ENCODE measurements at places on chromosomes 12 and 14.

DNA sequence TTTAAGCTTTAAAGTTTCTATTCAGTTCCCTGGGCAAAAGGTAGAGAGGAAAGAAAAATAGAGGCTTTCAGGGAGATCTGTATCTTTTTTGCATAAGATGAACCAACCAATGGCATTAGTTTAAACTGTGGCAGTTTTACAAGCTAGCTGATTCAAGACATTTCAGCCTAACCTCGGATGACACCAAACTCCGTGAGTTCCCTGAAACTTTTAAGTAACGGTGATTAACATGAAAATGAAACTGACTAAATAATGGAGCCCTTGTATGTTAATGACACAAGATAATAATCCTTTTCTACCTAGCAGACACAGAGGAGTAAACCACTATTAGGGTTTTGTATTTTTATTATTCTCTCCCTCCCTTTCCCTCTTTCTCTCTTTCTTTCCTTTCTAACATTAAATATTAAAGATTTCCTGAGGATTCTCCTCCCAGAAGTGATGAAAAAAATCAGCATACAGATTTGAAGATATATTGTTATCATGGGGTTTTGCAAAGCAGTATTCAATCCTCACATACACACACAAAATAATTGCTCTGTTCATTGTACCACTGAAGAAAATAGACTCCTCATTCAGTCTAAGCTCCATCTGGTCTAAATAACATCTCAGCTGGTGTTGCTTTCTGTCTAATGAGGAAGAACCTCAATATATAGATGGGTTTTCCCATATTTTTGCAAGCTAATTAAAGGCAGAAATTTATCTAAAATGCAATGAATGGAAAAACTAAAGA is 483.8 kb downstream of the NOVA1 start:
- DNase-seq: no peak

- DNase-seq: no peak
These were observed 11.5 kb upstream of the KRT5 start for GRCh38 chr12:52531566-52532300.

DNA sequence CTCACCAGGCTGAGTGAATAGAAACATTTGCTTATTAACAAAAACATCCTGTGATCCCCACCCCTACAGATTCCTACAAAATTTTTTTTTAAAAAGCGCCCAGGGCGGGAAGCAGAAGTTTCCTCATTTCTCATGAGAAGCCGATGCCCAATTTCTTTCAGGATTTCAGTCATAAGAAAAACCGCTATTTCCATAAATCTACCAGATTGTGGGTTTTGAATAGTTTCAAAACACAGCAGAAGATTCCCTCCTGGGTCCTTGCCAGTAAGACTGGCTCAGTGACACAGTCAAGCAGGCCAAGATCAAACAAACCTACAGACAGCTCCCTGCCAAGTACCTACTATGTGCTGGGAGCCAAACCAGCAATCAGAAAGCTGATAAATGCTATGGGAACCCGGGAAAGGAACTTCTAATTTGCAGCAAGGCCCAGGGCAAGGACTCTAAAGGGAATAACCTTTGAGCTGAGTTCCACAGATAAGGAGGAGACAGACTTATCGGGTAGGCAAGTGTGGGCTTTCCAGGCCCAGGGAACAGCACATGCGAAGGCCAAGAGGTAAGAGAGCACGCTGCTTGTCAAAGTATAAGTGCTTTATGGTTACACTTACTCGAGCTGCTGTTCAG is 68.7 kb downstream of the CCDC88C start:
- peak; percentile 60 for DNase-seq

GRCh38 chr12:92524489-92524888 is 178.3 kb upstream of the PLEKHG7 start:
- DNase-seq: no peak

DNA sequence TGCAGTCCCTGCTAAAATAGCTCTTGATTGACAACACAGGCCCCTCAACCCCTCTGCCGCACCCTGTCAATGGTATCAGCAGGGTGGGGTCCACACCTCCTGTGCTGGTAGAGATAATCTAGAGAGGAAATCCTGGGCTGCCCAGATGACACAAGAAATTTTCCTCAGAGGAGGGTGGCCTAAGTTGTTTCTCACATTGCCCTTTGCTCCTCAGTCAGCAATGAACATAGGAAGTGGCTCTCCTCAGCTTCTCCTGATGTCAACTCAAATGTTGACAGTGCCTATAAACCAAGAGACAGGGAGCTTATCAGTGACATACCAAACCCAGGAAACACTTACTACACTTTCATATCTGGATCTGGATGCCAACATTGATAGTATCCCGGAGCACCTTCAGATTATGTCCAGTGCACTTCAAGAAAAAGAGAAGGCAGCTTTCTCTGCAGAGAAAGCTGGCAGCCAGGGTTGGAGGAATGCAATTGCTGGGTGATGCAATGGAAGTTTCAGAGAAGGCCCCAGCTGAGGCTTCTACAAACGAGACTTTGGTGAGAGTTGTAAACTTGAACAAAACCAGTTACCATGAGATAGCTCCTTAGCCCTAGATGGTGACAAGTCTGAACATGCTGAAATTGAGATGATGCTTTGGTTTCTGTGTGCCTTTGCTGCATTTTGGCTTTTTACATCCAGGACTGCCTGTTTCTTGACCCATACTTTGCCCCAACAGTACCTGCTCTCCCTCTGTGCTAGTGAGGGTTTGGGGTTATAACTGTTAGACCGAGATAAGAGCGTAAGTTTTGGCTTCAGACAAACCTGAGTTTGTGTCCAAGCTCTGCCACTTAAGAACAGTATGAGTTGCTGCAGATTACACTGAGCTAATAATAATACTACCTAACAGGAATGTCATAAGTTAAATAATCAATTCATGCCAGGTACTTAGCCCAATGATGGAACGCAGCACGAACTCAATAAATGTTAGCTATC is 183.5 kb downstream of the NUAK1 start:
- DNase-seq: no peak

GRCh38 chr12:124809878-124810277 is 53.8 kb downstream of the SCARB1 start:
- DNase-seq: no peak

DNA sequence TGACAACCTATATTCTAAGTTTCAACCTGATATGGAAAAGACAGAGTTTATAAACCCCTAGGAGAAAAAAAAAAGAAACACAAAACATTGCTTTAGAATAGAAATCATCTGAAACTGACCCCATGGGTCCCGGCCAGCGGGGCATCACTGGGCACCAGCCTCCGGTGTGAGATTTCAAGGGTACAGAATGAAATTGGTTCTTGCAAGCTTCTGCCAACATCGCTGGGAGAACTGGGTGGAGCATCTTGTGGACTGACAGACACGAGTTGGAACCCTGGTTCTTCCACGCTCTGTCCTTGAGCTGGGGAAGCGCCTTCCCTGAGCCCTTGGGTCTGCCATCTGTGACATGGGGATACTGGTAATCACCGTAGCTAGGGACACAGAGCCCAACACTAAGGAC is 173.6 kb downstream of the PHETA1 start:
- no peak for DNase-seq

- no peak for DNase-seq
These were observed at the start of gene PPFIA2 for GRCh38 chr12:81759190-81760051. Gene PPFIA2, minus strand, starts transcription at chr12:81759350.

- no peak for DNase-seq
These were observed 32.6 kb upstream of the DHRS7 start for GRCh38 chr14:60197629-60198303.

GRCh38 chr14:54792288-54792687 is 110.3 kb downstream of the GCH1 start:
- DNase-seq: no peak

DNA sequence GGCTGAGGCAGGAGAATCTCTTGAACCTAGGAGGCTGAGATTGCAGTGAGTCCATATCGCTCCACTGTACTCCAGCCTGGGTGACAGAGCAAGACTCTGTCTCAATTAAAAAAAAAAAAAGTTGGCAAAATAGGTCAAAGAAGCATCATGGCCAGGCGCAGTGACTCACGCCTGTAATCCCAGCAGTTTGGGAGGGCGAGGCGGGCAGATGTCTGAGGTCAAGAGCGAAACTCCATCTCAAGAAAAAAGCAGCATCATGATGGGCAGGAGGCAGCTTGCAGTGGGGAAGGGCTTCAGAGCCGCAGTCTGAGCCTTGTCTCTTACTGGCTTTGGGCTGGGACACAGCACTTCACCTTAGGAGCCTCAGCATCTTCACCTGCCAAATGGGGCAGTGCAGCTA is 21.4 kb downstream of the TEAD4 start:
- no peak for DNase-seq

DNA sequence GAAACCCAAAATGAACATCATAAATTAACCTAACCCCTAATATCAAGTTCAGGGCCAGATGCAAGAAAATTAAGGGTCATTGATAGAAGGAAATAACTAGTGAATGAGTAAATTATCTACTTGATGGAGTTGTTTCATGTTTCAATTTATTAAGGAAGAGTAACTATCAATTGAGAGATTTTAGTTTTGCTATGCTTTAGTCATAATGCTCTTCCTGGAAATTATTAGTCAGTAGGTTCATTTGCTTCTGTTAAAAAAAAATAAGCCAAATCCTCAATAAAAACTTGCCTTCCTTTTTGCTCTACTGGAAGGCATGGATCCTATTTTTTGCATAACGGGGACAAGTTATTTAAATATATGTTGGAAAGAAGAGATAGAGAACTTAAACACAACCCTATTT is 59.0 kb upstream of the HIF1A start:
- DNase-seq: no peak

- no peak for DNase-seq
These were observed 1426.9 kb downstream of the AACS start for GRCh38 chr12:126492181-126492580.

DNA sequence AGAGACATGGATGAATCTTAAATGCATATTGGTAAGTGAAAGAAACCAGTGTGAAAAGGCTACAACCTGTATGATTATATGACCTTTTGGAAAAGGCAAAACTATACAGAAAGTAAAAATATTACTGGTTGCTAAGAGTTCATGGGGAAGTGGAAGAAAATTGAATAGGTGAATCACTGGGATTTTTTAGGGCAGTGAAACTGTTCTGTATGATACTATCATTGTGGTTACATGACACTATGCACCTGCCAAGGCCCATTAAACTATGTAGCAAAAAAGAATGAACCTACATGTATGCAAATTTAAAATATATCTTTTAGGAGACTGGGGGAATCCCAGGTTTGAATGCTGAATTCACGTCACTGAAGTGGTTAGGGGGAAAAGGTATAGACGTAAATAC is 12.6 kb upstream of the OR8S1 start:
- no peak for DNase-seq

DNA sequence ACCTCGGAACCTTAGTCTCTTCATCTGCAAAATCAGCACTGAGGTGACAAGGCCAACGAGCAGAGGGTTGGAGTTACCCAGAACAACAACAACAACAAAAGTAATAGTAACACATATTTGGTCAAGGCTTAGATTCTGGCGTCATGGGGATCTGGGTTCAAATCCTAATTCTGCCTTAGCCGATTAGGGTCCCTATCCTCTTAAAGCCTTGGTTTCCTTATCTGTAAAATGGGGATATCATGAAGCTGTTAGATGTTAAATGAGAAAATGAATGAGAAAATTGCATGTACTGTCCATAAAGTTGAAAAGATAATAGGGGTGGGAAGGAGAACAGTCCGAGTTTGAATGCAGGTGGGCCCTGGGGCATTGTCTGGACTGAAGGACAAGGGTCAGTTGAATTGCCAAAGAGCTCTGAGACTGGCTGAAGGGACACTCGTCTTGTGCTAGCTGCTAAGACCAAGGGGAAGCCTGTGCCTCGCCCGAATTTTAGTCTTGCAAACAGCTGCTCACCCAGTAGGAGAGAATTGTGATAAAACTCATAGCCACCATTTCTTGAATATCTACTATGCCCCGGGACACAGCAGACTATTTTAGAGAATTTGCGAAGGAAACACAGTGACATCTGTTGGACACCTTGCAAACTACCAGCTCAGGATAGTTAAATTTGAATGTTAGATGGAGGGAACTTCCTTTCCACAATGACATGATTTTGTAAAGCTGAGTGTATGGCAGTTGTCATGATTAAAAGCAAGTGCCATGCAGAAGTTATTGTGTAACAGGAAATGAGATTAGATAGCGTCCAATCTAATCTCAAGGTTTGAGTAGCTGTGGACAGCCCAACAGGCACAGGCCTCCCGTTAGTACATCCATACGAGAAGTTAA is 6.8 kb upstream of the HNF1A start:
- peak; percentile 57 for DNase-seq

- DNase-seq: peak; percentile 84
These were observed at the start of gene DDX55 for GRCh38 chr12:123601602-123602489. Gene DDX55, plus strand, starts transcription at chr12:123602099. Its CDS starts 50 bp downstream, at chr12:123602149.

DNA sequence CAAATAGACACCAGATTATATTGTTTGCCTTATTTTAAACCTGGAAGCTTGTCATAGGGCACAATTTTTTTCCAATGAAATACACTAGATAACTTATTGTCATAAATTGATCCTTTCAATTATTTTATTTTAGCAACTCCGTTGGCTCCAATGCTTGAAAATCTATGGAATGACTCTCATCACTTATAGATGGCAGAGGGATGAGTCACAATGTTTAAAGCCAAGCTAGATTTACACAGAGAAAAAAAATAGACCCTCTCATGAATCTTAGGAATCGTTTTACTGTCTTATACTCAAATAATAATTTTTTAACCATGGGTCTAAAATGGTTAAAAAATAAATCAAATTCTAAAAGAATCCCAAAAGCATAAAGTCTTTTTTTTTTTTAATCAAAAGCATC is 1276.6 kb upstream of the FLRT2 start:
- DNase-seq: no peak

GRCh38 chr14:66910311-66910840 is 278.9 kb upstream of the GARIN2 start:
- DNase-seq: no peak

Measured in hematopoietic multipotent progenitor cell treated with erythropoietin and hydrocortisone succinate and interleukin-3 and kit ligand, for 15 days (in vitro differentiated cells).